Fibroblast of villous mesenchyme (primary cell): ENCODE measurements at places on chromosomes 16 and 17. TPM values are rescaled to one million over a fixed set of nuclear protein-coding genes. Genes with fewer than 3 reads are reported as not detected.

CCL4L2 gene
- total RNA-seq: not detected in 2 replicates

RMI2 gene
- total RNA-seq: 5.5 and 5.6 TPM in 2 replicates

ZNF750 gene
- not detected in 2 replicates for total RNA-seq

CASKIN2 gene
- 7.4 and 9.5 TPM in 2 replicates for total RNA-seq

CD7 gene
- total RNA-seq: not detected in 2 replicates

ANKFN1 gene
- total RNA-seq: under 0.01 TPM in 2 replicates

TMED6 gene
- 0.64 TPM in 1 of 2 replicates, not detected in the other for total RNA-seq

ICAM2 gene
- 1.3 and 1.7 TPM in 2 replicates for total RNA-seq

DNA sequence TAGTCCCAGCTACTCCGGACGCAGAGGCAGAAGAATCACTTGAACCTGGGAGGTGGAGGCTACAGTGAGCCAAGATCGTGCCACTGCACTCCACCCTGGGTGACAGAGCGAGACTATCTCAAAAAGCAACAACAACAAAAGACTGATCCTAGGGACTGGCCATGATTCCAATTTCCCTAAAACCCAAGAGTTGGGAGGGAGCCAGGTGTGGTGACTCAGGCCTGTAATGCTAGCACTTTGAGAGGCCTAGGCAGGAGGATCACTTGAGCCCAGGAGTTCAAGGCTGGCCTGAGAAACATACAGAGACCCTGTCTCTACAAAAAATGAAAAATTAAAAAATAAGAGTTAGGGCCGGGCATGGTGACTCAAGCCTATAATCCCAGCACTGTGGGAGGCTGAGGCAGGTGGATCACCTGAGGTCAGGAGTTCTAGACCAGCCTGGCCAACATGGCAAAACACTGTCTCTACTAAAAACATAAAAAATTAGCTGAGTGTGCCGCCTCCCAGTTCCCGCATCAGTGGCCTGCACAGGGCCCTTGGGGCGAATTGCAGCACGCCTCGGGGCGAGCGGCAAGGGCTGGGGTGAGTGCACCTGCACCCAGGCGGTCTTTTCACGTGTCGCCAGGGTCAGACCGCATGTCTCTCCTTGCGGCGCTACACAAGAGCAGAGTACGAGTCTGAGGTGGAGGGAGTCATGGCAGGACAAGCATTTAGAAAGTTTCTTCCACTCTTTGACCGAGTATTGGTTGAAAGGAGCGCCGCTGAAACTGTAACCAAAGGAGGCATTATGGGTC lies 40.8 kb downstream of the CDH3 start:
- no peak for DNase-seq

DNA sequence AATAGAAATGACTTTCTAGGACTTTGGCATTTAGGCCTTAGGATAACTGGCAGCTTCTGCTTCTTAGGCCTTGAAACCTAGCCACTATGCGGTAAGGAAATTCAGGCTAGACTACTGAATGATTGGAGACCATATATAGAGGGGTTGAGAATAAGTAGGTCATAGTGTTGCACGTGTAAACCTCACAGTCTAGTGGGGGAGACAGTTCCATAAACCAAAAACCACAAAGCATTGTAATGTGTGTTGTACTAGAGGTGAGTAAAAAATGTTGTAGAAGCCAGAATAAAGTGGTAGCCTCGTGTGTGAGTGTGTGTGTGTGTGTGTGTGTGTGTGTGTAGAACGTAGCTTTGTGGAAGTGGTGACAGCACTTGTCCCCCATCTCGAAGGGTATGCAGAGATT lies 188.5 kb downstream of the MAP2K6 start:
- DNase-seq: no peak

- DNase-seq: no peak
These were observed 56.1 kb upstream of the TOX3 start for GRCh38 chr16:52603015-52603414.

GRCh38 chr16:59614466-59615240 lies 880.5 kb upstream of the GOT2 start:
- no peak for DNase-seq

- DNase-seq: peak; percentile 67
These were observed 6.8 kb downstream of the MYO1C start for GRCh38 chr17:1485423-1486376.

GRCh38 chr16:74439685-74440084 lies 18.4 kb upstream of the CLEC18B start:
- DNase-seq: no peak

- DNase-seq: no peak
These were observed 17.9 kb downstream of the CASKIN1 start for GRCh38 chr16:2178321-2179106.

DNA sequence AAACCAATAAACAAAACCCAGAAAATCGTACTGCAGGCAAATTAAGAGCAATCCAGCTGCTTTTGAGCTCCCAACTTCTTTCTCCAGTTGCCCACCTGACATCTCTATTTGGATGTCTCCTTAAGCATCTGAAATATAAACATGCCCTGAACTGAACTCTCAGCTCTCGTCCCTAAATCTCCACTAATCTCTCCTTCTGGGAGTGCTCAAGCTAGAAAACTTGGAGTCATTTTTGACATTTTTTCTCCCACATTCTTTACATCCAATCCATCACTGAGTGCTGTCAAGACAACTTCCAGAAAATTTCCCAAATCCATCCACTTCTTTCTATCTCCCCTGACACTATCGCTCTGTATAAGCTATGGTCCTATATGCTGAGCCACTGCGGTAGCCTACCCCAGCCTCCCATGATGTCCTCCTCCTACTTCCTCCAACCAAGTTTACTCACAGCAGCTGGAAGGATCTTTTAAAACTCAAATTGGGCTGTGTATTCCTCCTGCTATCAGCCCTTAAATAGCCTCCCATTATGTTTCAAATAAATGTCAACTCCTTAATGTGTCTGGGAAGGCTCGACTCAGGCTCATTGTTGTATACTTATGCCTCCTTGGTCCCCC lies 53.1 kb downstream of the HS3ST3B1 start:
- peak; percentile 77 for DNase-seq

- DNase-seq: no peak
These were observed 127.9 kb upstream of the MON1B start for GRCh38 chr16:77062878-77063675.

DNA sequence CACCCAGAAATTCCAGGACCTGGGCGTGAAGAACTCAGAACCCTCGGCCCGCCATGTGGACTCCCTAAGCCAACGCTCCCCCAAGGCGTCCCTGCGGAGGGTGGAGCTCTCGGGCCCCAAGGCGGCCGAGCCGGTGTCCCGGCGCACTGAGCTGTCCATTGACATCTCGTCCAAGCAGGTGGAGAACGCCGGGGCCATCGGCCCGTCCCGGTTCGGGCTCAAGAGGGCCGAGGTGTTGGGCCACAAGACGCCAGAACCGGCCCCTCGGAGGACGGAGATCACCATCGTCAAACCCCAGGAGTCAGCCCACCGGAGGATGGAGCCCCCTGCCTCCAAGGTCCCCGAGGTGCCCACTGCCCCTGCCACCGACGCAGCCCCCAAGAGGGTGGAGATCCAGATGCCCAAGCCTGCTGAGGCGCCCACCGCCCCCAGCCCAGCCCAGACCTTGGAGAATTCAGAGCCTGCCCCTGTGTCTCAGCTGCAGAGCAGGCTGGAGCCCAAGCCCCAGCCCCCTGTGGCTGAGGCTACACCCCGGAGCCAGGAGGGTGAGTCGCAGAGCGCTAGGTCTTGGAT lies 261.5 kb downstream of the SEC14L1 start:
- no peak for DNase-seq

DNA sequence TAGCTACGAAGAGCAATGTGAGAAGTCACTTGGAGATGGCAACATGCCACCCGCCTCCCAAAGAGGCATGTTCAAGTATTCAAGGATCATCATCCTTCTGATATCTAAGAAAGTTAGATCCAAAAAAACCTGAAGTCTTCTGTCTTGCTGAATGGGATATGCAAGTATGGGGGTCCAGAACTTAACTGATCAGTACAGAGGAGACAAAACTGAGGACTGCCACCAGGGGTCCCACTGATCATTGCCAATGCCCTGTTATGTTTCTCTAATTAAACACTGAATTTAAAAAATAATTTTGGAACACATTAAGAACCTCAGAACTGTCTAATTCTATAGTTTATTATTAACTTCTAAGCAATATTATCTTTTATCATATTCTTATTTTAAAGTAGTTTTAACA lies 99.7 kb downstream of the CDH8 start:
- DNase-seq: no peak

GRCh38 chr17:351875-352420 lies 659 bp downstream of the RPH3AL start:
- no peak for DNase-seq

DNA sequence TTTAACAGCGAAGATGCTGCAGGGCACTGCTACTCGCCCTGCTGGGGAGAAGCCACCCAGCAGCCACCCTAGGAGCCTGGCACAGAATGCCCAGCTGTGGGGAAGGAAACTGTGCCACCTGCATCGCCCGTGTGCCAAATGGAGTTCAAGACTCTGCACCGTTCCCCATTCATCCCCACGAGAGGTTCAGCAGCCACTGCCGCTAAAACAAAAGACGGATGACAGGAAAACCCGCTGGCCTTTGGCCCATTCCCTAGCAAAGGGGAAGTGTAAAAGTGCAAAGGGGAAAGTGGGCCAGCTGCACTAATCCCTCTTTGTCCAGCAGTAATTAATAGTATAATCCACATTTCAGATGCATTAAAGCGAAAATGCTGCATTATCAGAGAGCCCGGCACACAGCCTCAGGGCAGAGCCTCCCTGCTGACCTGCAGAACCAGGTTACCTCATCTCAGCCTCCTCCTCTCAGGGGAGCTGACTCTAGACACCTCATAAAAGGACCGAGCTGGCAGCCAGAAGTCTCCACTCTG lies 37.7 kb downstream of the ZFHX3 start:
- DNase-seq: no peak

DNA sequence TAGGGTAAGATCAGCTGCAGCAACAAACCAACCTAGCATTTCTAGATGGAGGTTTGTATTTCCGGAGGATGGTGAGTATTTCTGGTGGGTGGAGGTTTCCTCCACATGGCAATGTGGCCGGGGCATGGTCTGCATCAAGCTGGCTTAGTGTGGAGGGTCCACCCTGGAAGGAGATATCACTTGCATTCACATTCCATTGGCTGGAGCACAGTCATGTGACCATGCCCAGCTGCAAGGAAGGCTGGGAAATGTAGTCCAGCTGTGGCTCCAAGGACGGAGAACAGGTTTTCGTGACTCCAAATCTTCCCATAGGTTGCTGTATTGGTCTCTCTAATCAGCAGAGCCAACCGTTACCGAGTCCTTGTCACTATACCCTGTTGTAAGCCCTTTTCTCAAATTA lies 68.7 kb downstream of the RAI1 start:
- peak; percentile 75 for DNase-seq

DNA sequence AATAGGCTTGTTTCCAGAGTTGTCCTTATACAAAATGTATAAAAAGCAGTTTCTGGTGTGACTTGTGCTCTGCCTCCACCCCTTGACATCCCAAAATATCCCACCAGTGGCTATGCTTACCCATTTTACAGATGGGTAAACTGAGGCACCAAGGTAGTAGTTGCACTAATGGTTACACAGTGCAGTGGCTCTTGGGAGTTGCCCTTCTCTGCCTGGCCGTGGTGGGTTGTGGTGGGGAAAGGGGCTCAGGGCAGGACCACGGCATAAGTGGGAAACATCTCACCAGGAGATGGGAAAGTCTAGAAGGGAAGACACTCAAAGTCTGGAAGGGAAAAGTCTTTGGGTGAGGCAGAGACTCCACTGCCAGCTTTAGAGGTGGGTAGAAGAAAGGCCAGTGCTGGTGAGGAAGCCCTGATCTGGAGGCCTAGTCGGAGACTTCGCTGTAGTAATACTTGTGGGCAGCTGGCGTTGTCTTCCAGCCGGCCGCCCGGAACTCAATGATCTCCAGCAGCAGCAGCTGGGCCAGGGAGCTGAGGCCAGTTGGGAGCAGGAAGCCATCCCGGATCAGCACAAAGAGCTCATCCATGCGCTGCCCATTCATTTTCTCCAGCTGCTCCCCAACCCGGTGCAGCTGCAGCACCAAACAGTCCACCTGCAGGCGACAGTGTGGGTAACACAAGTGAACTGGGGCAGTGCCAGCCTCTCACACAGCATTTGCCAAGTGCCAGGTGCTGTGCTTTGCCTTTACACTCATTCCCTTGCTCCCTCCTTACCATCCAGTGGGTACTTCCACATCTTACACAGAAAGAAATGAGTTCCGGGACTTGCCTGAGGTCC lies 4.5 kb downstream of the MIF4GD start:
- DNase-seq: no peak

- DNase-seq: peak; percentile 40
These were observed 31.2 kb downstream of the MMD start for GRCh38 chr17:55390364-55390977.

DNA sequence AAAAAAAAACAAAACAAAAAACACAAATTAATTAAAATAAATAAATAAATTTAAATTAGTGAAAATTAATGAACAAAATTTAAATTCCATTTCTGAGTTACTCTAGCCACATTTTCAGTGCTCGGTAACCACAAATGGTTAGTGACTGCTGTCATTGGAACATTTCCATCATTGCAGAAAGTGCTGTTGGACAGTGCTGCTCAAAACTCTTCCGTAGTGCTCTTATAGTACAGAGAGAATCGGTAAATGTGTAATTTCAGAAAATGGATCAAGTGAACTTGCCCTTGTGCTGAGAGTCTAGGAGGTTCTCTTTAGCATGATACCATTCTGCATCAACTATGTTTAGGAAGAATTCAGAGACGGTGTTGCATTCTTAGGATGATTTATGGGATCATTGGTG lies 23.7 kb downstream of the ZNRF1 start:
- DNase-seq: no peak

DNA sequence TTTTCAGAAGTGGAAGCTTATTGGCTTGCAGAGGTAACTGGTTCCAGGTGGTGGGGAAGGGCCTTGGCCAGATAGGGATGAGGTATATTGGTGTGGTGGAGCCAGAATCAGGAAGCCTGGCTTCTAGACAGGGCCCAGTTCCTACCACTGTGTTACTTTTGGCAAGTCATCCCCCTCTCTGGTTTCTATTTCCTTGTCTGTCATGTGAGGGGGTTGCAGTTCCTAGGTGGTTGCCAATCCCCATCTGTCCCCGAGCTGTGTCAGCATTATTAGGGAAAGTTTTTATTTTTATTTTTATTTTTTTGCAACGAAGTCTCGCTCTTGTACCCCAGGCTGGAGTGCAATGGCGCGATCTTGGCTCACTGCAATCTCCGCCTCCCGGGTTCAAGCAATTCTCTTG lies 3.0 kb downstream of the SMCR8 start:
- DNase-seq: no peak

DNA sequence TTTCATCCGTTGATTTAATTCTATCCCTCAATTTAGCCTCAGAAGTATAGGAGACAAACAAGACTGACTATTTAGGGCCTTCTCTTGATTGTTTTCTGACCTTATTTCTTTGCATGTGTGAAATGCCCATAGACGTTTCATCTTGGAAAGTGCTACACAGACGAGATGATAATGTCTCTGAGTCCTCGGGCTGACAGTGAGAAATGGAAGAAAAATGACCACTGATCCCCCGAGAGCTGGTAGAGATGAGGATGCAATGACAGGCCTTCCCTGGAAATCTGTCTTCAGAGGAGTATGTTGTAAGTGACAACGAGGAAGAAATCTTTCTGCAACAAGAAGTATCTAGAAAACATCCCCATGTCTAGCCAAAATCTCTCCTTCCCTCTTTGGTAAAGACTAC lies 522.9 kb downstream of the HAPSTR1 start:
- DNase-seq: no peak
